ENCODE measurements at places on chromosomes 6 and 20.
A peak's percentile ranks its signal among the peaks of the same experiment; 100 is the strongest.

DNA sequence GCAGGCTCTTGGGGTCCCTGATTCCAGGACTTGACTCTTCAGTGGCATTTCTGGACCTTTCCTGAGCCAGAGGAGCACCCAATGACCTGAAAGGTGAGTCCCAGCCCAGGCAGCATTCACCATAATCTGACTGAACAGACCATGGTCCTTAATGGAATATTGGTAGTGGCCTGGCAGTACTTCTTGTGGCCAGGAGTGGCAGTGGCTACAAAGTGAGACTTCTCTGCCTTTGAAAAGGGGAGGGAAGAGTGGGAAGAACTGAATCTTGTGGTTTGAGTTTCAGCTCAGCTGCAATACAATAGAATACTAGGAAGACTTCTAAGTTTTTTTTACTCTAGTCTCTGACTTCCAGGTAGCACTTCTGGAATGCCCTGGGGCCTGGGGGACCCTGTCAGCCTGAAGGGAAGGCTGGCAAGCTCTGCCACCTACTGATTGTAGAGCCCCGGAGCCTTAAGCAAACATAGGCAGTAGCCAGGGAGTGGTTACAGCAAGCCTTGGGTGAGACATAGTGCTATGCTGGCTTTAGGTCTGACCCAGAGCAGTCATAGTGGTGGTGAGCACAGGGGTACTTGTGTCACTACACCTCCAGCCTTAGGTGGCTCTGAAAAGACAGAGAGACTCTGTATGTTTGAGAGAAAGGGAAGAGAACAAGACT is 674.2 kb upstream of the MANEA start:
- DNase-seq: no peak

- no peak for DNase-seq
These were observed 17.5 kb upstream of the CCN2 start for GRCh38 chr6:131968656-131969055.

DNA sequence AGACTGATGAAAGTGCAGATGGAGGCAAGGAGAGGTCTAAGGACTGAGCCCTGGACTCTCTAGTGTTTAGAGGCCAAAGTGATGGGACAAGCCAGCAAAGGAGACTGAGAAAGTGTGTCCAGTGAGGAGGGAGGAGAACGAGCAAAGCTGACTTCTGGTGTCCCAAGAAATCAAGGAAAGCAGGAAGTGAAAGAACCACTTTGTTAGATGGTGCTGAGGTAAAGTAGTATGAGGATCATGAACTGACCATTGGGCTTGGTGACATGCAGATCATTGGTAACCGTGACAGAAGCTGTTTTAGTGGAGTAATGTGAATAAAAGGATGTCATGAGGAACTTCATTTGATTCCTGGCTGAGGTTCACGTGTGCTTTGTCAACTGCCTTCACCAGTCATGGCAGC is 108.4 kb downstream of the SLX4IP start:
- DNase-seq: no peak

- no peak for DNase-seq
These were observed 21.8 kb upstream of the GMPR start for GRCh38 chr6:16216501-16217155.

- DNase-seq: no peak
These were observed 230.8 kb downstream of the EYA2 start for GRCh38 chr20:47125508-47125757.

DNA sequence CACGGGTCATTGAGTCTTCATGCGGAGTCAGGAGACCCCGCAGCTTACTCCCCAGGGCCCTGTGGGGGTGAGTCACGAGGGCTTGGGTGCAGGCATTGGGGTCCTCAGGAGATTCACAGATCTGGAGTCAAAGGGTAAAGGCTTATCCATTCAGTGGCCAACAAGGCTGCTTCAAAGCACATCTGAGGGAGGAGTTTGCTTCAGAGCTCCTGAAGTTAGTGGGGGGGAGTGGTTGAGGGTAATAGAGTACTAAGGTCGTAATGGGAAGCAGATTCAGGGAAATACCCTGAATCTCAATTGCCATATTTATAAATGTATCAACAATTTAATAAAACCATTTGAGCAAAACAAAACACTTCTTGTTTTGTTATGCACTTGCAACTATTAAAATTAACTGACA is 37.3 kb downstream of the SH3BGRL2 start:
- DNase-seq: peak; percentile 46

- no peak for DNase-seq
These were observed 77.1 kb upstream of the ADTRP start for GRCh38 chr6:11855743-11856142.
